SW480 (cell line): ENCODE measurements at places on chromosomes 4 and X.

DNA sequence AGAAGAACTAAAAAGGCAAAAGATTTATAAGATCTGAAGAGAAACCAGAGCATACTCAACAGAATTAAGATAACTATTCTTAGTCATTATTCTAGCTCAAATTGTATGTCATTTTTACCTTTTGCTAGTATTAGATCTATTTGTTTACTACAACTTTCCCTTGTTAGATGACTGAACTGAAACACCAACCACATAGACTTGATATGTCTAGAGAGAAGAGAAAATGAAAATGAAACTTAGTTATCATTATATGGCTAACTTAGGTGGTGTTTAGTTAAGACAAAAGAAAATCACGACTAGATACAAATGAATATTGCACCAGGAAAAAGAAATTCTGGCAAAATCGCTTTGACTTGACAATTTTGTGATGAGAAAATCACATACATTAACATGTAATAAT, 690.8 kb downstream of the PCDH18 start:
- no peak for DNase-seq

- DNase-seq: no peak
Observed at GRCh38 chr4:122528879-122529278, 72.4 kb upstream of the IL2 start.

DNA sequence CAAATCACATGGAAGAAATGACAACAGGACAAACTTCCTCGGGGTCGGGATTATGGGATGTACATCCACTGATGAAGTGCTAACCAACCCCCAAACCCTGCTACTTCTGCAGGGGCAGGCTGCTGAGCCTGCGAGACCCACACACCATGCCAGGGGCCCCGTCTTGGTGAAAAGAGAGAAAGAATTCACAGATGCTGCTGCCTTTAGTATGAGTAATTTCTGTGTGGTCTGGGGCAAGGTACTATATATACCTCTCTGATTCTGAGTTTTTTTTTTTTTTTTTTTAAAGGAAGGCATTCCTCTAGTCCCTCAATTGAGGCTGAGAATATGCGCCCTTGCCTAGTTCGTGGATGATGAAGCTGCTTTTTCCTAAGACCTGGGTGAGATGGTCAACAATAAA, 24.8 kb downstream of the PDHA1 start:
- no peak for DNase-seq

DNA sequence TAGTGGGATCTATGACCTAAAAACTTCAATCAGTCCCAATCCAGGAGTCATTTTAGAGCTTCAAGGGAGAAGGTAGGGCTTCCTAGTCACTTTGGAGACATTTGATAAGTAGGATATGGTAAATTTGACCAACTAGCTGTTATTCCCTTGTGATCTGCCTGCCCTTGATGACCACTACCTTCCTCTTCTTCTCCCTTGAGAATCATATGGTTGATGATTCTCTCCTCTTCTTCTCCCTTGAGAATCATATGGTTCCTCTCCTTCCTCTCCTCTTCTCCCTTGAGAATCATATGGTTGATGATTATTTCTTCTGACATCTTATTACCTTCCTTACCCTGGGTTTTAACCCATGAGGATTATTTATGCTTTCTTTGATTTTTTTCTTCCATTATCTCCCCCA, 482.6 kb upstream of the TENM3 start:
- DNase-seq: no peak

DNA sequence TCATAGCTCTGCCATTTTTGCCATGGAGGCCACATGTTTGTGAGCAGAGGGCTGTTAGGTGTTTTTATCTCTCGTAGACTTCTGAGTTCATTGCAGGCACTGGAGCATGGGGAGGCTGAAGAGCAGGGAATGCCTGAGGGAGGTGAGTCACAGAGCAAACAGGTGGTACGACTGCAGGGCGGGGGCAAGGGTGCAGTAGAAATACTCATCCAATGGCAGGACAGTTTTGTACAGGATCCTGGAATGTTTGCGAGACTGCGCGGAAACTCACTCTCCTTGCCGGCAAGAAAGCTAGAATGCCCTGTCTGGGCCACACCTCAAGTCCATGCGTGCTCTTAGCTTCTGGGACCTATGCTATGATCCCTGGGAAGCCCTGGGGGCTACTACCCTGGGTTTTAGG, 20.0 kb upstream of the VCX2 start:
- peak; percentile 53 for DNase-seq

GRCh38 chrX:40327085-40327484, 229.3 kb upstream of the BCOR start:
- no peak for DNase-seq

DNA sequence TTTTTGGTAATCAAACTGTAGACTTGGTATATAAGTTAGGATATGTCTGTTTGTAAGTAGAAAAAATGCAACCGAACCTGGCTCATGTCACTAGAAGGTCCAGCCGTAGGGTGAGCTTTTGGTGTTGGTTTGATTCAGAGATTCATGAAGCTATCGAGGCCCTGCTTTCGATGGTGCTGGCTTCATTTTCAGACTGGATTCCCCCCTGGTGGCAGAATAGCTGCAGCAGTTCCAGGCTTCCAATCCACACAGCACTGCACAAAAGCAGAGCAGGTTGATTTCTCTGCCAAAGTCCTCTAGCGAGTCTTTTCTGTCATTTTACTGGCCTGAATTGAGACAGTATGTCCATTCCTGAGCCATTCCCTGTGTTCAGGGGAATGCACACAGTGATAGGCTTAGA, 33.1 kb downstream of the PDK3 start:
- DNase-seq: peak; percentile 22

- DNase-seq: peak; percentile 40
Observed at GRCh38 chrX:20116577-20117240, at the start of gene MAP7D2. Gene MAP7D2, minus strand, starts transcription at chrX:20116907. Its CDS starts 28 bp downstream, at chrX:20116879.
